ENCODE measurements at places on chromosomes 3 and 15.

DNA sequence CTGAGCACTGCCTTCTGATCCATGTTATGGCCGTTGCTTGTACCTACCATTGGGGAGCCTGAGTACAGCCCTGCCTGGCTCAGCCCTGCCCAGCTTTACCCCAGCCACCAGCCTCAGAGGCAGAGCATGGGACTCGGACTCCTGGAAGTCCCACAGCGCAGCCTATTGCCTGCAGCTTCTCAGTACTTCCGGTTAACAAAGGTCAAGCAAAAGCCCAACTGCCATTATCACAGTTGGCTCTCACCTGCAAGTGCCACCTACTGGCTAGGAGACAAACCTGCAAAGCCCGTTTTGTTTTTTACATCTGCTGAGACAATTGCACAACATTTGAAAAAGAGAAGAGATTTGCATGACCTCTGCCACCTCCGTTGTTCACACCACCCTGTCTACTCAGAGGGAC is 1081.7 kb downstream of the NAALADL2 start:
- DNase-seq: no peak

- DNase-seq: no peak
These were observed 143.3 kb downstream of the CMSS1 start for GRCh38 chr3:99960941-99961340.

DNA sequence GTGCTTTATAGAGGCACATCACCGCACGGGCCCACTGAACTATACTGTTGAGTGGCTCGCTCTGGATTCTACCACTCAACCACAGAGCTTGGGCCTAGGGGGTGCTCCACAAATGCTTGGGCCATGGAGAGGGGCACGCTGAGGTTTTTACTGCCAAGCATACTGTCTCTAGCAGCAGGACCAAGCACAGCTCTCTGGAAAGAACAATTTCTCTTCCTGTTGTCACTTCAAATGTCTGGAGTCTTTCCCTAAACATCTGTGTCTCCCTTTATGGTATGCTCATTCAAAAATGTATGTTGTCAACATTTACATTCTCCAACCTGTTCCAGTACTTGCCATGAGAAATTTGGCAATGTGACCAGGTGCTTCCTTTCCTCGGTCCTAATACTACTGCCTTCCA is 114.7 kb upstream of the TPM1 start:
- DNase-seq: no peak

- DNase-seq: no peak
These were observed 19.8 kb upstream of the PIGZ start for GRCh38 chr3:196988241-196989029.

GRCh38 chr3:13105181-13105895 is 32.1 kb upstream of the IQSEC1 start:
- no peak for DNase-seq

- no peak for DNase-seq
These were observed 148.9 kb downstream of the IL20RB start for GRCh38 chr3:137106612-137107240.

GRCh38 chr3:127763816-127764215 is 58.5 kb downstream of the MGLL start:
- no peak for DNase-seq

DNA sequence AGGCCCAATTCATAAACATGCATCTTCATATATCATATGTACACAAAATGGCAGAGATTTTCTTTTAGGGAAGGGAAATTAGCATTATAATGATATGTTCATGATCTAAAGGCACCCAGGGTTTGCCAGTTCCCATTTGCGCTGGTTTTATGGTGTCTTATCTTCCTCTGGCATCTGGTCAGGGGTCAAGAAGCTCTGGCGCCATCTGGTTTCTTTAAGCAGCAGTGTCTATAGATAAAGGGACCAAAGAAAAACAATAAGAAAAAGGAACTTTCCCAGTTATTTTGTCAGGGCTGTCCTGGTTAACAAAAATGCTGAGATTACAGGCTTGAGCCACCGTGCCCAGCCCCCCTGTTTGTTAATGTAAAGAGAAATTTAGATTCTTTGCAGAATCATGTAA is 3.3 kb upstream of the DCP1A start:
- no peak for DNase-seq

- DNase-seq: no peak
These were observed 31.0 kb upstream of the ATOSA start for GRCh38 chr15:52710050-52710707.

DNA sequence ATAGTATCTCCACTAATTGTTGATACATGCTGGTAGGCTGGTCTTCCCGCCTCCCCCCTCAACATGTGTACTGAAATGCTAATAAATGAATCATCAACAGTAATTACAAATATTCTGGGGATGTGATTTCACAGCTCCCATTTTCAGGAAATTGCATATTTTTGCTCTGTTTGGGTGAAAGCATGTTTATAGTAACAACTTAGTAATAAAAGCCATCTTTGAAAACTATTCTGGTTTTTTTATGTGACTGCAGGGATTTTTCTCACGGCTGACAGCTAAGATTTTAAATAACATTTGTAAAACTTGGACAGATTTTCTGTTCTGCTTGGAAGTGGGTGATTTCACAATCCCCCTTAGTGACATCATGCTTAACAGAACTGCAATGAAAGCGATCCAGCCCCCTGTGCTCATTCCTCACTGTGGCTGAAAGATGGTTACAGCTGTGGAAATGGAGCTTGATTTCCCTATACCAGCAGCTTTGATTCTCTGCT is 25.6 kb upstream of the FAM174B start:
- DNase-seq: peak; percentile 97

DNA sequence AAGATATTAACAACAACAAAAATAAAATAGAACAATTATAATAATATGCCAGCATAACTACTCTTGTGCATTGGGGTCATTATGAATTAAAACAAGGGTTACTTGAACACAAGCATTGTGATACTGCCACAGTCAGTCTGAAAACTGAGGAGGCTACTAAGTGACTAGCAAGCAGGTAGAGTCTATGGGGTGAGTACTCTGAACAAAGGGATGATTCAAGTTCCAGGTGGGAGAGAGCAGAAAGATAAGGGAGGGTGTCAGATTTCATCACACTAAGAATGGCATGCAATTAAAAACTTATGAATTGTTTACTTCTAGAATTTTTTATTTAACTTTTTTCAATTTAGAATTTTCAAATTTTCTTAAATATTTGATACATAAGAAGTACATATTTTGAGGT is 754.4 kb upstream of the GOLIM4 start:
- no peak for DNase-seq

- no peak for DNase-seq
These were observed 64.7 kb downstream of the ISL2 start for GRCh38 chr15:76401285-76401684.

GRCh38 chr15:77224352-77224751 is 153.4 kb upstream of the TSPAN3 start:
- no peak for DNase-seq

DNA sequence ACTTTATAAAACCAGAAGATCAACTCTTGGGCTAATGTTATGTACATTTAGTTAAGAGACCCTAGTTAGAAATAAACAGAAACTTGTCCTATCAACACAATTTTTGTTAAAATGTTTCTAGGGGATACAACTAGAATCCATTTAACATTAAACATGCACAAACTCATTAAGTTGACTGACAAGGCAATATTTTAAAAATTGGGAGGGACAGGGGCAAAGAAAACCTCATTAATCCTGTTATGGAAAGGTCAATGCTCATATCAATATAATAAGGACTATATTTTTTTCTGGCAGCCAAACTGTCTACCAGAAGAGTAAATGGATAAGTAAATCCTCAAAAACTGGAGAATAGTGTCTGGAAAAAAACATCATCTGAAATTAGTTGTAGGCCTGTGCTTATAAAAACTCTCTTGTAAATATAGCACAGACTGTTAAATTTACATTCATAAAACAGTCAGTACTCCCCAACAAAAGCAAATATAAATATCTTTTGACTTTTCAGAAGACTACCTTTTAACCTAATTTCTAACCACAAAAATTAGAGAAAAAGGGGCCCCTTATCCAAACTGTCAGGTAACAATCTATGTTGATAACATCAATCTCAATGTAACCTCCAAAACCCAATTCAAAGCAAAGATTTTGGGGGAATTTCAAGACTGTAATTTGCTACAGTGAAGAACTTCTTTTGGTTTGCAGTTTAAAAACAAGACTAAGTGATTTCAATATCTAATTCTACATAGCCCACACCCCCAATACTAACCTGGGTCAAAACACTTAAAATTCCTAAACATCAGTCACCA is 4.2 kb downstream of the TRA2B start:
- no peak for DNase-seq

DNA sequence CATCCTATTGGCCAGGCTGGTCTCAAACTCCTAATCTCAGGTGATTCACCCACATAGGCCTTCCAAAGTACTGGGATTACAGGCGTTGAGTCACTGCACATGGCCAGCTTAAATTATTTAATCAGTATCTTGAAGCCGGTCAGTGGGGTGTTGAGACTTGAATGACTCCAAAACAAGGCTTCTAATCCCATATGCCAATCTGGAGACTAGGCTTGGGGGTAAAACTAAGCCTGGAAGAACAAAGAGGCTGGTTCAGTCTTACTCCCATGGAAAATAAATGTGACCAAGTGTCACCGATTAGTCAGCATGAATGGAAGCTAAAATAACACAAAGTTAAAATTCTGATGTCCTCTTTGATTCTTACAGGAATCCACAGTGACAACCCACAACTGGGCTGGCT is 509.1 kb downstream of the FOXP1 start:
- no peak for DNase-seq

DNA sequence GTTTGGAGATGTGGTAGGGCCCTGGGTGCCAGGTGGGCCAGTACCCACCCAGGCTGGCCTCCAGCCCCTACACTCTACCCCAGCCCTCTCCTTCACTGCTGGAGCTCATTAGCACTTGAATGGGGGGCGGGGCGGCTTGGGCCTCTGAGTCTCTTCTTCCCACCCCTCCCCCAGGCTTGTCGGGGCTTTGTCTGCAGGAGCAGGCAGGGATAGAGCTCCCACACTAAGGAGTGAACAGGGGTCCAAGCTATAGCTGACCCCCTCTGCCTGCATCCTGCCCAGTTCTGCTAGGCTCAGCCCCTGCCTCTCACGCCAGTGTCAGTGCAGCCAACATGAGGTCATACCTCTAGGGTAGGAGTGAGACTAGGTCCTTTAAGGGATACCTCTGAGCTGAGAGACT is 5.2 kb downstream of the GNAI2 start:
- DNase-seq: no peak

DNA sequence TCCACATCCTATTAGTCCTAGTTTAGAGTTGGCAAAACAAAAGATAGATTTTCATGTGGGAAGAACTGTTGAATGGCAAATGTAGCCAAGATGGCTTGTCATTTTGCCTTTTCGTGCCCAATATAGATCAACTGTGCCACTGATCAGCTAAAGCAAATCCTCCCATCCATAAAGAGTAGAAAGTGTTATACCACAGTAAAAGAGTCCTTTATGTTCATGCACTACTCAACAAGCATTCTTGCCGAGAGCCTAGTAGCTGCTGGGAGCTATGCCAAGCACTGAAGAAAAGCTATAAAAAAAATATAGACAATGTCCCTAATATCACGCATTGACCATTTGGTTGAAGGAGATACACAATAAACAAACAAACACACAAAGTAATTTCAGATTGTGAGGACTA is 225.2 kb downstream of the KCNMB2 start:
- DNase-seq: no peak

DNA sequence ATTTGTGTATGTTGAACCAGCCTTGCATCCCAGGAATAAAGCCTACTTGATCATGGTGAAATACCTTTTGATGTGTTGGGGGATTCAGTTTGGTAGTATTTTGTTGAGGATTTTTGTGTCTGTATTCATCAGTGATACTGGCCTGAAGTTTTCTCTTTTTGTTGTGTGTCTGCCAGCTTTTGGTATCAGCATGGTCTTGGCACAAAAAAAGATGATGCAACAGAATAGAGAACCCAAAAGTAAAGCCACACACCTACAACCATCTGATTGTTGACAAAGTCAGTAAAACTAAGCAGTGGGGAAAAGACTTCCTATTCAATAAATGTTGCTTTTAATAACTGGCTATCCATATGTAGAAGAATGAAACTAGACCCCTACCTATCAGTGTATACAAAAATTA is 77.6 kb downstream of the TCF12 start:
- no peak for DNase-seq

GRCh38 chr3:134029256-134029733 is 430 bp downstream of the SLCO2A1 start:
- DNase-seq: no peak

DNA sequence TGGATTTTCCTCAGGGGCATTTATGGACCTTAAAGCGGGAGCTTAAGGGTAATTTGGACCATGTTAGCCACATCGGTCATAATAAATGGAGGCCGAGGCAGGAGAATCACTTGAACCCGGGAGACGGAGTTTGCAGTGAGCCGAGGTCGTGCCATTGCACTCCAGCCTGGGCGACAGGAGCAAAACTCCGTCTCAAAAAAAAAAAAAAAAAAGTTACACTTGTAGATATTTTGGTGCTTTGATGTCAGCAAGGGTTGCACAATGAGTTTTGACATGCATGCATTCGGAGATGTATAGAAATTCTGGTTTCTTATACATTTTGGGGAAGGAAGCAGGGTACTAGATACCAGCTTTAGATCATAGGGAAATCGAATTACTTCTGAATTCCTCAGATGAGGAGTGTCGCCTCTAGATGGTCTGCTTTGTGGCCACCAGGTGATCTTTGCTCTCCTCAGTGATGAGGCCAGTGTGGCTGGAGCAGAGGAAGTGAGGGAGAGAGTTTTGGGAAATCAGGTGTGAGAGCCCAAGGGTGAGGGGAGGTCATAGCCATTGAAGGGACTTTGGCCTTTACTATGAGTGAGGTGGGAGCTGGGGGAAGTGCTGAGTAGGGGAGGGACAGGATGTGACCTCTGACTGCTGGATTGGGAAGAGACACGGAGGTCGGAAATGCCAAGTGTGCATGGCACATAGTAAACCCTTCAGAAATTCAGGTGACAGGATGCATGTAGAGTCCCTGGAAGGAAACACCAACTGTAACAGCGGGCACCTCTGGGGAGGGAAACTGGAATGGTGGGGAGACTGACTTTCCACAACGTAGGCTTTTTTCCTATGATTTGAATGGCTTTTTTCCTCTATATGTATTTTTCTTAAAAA is 8.4 kb upstream of the RBSN start:
- DNase-seq: no peak

- DNase-seq: no peak
These were observed 25.8 kb upstream of the SCAANT1 start for GRCh38 chr3:63937661-63938651.

- no peak for DNase-seq
These were observed 26.7 kb upstream of the PIK3R4 start for GRCh38 chr3:130773366-130773765.

- DNase-seq: no peak
These were observed 12.8 kb downstream of the GPR176 start for GRCh38 chr15:39907216-39907615.

Measured in fibroblast of skin of left quadriceps (primary cell).